Fibroblast of skin of scalp (primary cell): ENCODE measurements at places on chromosomes 7 and 10.
A peak's percentile ranks its signal among the peaks of the same experiment; 100 is the strongest.

DNA sequence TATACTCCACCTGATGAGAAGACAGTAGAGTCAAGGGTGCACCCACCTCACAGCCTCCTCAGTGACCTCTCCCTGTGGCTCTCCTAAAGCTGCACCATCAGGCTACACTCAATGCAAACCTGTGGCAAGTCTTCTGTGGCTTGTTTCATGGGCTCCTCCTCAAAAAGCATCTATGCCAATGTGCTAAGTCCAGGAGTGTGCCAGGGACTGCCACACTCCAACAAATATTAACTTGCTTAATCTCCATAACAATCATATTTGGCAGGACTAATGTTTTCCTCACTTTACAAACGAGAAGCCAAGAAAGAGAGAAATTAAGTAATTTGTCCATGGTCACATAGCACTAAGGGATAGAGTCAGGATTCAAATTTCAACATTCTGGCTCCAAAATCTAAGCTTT, 11.9 kb downstream of the NRAP start:
- no peak for DNase-seq

- DNase-seq, result no peak
These were observed 193.6 kb downstream of the JCAD start for GRCh38 chr10:29865700-29866355.

GRCh38 chr7:137151041-137151689, 192.4 kb downstream of the PTN start:
- no peak for DNase-seq

DNA sequence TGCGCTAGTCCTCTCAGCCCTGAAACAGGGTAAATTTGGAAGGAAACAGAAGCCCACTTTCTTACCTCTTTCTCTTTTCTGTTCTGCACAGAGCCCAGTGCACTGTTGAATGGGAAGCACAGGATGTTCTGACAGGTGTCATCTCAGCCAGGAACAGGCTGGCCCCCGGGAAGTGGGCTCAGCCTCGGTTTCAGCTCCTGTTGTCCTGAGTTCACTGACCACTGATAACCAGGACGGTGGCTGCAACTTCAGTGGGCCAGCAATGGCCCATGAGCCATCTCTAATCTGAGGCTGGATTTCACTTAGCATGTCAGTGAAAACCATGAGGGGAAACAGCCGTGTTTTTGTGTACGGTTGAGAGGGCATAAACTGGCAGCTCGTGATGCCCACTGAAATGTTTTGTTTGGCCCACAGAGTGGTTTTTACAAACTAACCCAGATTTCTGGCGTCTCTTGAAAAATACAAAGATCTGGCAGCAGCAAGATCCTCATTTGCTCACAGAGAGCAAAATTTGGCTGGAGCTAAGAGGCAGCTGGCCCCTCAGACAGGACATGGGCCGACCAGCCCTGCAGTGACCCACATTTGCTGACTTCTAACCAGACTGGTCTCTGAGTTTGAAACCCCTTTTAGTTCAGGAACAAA, 455.9 kb downstream of the PAXIP1 start:
- DNase-seq, result no peak

- no peak for DNase-seq
These were observed 9.6 kb upstream of the PNLIPRP2 start for GRCh38 chr10:116611153-116611545.

GRCh38 chr7:71563276-71563675, 431.3 kb downstream of the GALNT17 start:
- no peak for DNase-seq

GRCh38 chr10:73601486-73601921, 10.4 kb upstream of the USP54 start:
- DNase-seq, result no peak

DNA sequence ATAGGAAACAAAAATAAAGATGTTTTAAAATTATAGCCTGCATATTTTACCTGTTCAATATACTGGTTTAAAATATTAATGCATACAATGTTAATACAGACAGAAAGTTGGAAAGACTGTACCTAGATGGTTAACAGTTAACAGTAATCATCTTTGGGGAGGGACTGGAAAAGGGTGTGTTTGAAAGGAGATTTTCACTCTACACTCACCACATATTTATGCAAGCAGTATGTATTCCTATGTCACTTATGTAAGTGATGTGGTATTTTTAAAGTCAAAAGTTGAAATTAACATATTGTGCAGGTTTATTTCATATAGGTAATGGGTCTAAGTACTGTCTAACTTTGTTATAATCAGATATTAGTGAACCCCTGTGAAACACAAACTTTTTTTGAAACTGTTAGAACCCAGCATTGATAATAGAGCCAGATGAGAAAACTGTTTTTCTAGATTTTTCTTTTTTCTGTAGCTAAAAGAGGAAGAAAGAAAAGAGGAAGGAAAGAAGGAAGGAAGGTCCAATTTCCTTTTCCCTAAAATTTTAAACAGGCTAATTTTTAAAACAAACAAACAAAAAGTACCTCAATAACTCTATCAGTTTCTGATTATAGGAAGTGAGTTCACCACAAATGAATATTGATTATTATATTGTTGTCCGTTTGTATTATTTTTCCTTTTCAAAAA, 9.0 kb upstream of the STARD3NL start:
- no peak for DNase-seq

DNA sequence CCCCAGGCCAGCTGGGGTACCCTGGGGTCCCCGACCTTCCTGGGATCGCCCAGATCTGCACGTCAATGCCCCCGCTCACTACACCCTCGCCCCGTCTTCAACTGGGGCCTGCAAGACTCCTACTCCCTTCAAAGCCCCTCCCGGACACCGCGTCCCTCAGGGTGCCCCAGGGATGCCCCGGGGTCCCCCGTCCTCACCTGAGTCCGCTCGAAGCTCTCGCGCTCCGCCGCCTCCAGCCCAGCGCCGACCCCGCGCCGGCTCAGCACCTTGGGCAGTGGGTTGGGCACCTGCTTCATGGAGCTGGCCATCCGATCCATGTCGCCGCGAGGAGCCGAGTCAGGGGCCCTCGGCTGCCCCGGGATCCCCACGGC, at the start of gene HIP1:
HIP1 (minus strand) TSS at position 338 of the 371 bp plus-strand sequence; CDS start at position 317, 21 bp downstream.
- DNase-seq, result no peak

DNA sequence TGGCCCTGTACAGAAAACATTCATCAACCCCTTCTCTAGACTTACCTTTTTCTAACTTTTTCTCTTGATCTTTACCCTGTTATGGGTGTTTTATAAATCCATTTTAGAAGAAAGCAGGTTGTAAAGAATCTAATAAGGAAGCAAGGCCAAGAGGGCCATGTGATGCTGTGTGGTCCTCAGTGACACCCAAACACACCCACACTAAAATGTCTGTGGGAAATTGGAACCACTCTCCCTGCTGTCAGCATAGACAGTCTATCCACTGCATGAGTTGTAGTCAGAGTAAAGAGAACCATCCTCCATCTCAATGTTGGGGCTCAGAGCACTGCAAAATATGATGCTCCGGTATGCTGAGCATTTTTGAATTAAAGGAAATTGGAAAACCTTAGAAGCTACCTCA, 235.5 kb downstream of the SKIDA1 start:
- no peak for DNase-seq

GRCh38 chr7:1665549-1666316, 4.3 kb upstream of the ELFN1 start:
- DNase-seq, result peak; percentile 58

- peak; percentile 51 for DNase-seq
These were observed 139.3 kb upstream of the HDAC9 start for GRCh38 chr7:18356191-18356645.

DNA sequence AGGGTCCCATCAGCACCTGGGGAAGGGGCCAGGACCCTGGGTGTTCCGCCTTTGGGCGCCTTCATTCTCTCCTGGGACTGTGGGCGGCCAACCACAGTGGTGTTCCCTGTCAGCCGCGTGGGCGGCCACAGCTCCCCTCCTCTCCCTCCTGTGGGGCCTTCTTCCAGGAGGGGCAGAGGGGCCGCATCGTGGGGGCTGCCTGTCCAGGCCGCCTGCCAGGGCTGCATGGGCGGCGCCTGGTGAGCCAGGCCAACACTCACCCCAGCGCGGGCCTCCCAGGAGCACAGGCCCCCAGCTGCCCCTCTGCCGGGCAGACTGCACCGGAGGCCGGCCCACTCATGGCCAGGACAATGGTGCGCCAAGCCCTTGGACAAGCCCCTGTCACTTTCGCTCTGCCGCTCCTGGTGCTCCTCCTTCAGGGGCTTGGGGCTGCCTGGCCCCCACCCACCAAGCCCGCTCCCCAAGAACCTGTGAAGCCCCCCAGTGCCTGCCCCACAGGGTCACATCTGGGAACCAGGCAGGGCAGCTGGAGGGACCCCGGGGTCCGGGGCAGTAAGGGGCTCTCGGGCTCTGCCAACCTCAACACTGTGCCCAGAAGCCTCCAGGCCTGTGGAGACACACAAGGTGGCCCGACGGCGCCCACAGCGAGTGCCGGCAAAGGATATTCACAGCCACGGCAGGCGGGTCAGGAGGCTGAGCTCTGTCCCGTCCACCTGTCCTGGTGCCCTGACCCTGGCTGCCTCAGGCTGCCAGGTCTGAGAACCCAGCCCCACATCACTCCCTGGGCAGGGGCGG, 42.8 kb downstream of the AP5Z1 start:
- DNase-seq, result no peak

- no peak for DNase-seq
These were observed 39.7 kb downstream of the OTUD1 start for GRCh38 chr10:23478570-23478969.

DNA sequence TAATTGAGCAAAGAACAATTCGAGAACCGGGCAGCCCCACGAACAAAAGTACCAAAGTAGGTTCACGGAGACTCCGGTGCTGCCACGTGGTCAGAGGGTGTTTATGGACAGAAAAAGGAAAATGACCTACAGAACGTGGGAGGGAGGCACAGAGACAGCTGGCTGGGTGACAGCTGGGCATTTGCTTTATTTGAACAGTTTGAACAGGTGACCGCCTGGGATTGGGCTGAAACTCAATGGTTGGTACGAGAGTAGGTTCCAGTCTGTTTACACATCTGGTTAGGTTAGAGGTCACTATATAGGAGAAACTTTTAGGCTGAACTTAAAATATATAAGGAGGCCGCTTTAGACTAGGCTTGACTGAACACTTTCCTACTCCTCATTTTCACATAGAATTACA, 50.6 kb upstream of the CELF2 start:
- DNase-seq, result no peak
